ENCODE measurements at places on chromosomes 4 and X.

- DNase-seq, result no peak
These were observed 50.2 kb upstream of the MAP9 start for GRCh38 chr4:155426953-155427352.

DNA sequence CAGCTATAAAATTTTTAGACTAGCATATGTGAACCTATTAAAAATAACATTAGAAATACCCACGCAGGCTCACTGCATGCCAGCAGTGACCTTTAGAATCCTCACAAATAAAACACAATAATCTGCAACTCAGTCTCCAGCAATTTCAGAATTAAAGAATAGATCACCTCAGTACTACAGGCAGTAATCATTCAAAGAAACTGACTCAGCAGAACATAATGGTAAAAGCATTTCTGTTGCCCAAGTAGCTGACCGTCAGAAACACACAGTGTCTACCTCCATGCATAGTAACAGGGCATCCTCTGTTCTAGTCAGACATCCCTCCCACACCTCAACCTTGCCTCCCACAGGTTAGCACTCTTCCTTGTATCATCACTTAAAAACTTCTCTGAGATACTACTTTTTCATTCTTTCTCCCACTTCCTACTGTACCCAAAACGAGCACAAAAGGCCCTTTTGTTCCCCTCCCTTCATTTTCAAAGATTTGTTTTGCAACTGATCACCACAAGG, 65.7 kb upstream of the BEND2 start:
- DNase-seq, result no peak

DNA sequence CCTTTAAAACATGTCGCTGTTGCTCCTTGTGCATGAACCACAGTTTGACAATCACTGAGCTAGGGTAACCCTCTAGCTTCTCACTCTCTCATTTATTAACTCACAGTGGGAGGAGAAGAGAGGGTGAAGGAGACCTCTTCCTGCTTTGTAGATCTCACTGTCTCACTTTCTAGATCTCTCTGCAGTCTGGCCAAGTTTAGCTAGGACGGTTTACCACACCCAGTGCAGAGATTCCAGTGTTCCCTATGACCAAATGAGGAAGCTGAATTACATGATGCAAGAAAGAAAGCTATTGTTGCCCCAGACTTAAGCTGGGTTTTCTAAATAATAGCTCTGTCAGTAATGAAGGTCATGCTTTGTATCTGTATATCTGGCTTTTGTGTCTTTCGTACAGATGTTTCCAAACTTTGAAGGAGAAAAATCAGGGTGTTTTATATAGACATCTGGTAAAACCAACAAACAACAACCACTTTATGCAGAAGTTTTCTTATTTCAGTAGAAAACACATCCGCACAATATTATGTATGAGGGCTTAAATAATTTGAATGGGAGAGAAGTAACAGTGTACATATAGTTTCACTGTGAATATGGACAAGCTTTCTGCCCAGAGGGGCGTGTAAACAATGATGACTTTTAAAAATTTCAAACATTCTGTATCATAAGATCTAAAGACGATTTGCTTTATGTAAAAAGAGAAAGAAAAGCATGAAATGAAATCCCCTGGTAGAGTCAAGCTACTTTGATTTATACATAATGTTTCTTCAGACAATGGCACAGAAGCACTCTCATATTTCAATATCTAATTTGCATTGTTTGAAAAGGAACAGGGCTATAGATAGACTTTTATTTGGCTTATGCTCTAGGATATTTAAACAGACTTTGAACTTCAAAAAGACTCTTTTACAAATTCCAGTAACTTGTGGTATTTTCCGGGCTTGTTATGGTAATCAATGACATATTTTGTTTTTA, 582.3 kb downstream of the FSTL5 start:
- DNase-seq, result no peak

DNA sequence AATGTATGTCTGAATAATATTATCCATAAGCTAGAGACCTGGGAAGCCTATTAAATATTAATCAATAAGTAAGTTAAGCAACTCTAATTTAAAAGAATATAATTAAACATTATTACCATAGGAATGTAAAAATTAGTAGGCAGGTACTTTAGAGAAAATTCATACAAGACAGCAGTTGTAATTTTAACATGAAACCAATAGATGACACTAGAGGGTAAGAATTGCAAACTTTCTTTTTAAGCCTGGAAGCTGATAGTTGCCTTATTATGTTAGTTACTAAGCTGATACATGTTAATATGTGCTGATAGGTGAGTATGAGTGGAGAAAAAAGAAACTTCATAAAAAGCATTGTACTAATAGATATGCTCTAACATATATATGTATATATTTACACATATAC, 1157.4 kb downstream of the FAM133A start:
- no peak for DNase-seq

- no peak for DNase-seq
These were observed 221.1 kb downstream of the PTTG2 start for GRCh38 chr4:38181286-38181685.

DNA sequence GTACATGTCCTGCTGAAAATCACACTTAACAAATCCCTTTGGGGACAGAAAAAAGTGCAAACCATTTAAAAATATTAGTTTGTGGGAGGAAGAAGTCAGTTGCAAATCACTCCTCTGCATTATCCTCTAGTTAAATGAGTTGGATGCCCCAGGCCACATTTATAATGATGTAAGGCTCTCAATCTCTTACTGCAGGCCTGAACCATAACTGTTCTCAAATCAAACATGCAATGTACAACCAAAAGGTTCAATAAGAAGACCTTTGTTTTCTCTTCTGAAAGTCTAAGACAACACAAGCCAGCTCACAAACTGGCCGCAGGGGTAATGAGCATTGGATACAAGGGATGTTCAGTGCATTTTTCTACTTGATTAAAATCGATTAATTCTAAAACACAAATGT, 39.7 kb downstream of the IGFBP7 start:
- no peak for DNase-seq

DNA sequence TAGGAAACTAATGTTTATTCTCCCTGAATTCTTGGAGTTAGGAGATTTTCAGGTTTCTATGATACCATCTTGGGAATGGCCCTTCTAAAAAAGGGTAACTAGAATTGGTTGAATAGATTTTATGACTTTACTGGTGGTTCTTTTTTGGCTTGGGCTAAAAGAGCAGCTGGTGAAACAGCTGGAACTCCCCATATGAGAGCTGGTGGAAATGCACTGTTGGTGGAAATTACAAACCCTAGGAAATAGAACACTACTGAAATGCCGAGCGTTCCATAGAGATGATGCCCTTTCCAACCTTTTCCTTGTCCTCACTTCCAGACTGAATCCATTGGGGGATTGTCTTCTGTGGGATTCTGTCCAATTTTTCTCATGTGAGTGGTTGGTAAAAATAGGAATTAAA, 139.5 kb downstream of the STIM2 start:
- no peak for DNase-seq

GRCh38 chr4:145791988-145792387, 112.0 kb downstream of the C4orf51 start:
- DNase-seq, result no peak

GRCh38 chrX:3576886-3577501, 136.5 kb downstream of the PRKX start:
- DNase-seq, result no peak

DNA sequence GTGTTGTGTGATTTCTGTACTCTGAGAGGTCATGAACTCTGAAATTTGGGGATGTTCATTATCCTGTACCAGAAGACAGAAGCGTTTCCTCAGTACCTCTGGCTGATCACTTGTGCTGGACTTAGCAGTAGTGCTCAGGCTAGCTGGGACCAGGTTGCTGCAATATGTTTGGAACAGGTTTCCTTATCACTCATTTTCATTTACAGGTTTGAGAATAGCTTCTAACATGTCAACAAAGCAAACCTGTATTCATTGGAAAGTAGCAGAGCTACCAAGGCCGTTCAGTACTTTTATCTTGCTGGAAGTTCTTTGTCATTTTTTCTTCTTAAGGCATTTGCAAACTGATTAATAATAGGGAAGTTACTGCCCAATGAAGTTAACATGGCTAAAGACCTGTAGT, 242.9 kb upstream of the ANKRD50 start:
- DNase-seq, result no peak

DNA sequence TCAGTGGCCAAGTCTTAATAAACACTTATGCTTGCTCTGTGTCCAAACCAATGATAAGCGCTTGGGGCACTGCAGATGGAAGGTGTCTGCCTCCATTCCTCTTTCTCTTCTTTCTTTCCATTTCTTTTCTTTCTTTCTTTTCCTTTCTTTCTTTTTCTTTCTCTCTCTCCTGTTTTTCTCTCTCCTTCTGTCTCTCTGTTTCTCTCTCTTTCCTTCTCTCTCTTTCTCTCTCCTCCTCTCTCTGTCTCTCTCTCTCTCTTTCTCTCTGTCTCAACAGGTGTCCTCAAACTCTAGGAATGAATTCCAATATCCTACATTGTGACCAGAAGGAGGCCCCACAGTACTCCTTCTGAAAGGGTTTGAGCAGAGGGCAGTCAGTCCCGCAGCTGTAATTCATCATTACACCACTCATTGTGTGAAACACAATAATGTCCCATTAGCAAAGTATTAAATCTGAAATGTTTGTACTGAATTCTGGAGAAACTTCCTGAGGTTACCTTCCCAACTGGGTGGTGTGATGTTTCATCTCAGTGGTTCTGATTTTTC, 66.5 kb upstream of the PAGE1 start:
- no peak for DNase-seq

DNA sequence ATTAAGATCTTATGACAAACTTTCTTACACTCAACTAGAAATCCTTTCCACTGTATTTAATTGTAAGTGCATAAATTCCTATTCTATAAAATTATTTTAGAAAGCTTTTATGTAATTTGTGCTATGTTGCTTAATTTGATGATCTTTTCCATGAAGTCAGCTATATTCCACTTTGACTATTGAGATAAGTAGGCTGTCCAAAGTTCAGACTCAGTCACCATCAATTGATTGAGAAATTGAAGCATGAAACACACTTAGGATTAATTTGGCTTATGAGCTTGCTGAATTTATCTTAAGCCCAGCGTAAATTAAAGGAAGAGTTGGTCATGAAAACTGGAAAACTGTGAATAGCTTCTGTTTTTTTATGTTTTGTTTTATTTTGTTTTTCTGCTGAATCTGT, 18.7 kb upstream of the UGT2B10 start:
- no peak for DNase-seq

GRCh38 chrX:82029571-82030218, 827.8 kb downstream of the SH3BGRL start:
- DNase-seq, result no peak

GRCh38 chr4:176874721-176875445, 82.2 kb upstream of the VEGFC start:
- no peak for DNase-seq

DNA sequence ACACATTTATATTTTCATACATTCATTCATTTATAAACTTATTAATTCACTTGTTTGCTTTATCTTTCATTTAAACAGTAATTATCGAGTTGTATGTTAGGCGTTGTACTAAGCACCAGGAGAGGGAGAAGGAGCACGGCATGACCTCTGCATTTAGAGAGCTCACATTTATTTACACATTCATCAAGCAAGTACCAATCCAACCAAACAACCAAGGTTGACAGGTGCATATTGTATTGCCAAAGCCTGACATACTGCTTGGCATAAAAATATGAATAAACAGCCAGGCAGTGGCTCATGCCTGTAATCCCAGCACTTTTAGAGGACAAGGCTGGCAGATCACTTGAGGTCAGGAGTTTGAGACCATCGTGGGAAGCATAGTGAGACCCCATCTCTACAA, 37.0 kb upstream of the CLNK start:
- no peak for DNase-seq

DNA sequence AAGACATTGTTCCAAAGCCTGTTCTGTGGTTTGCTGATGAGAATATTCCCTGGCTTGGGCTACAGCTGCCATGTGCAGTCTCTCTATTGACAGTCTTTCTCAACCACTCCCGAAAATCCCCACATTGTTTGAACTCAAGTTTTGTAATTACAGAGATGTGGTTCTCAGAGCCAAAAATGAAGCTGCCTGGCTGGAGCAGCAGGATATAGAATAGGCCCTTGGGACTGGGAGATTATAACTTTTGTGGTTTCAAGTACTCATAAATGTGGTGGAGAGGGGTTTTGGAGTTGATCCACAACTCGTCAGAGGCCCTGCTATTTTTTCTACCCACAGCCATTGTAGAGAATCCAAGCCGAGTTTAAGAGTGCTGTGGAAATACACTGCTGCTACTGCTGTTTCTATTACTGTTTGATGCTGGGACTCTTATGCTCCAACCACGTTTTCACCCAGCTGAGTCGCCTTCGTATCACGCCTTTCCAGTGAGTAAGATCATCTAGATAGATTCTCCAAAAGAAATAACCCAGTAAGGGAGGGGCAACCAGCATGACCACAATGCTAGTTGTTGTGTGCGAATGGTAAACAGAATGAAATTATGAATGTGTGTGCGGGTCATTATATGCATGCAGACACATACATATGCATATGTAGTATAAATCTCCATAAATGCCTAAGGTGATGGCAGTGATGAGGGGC, 57.1 kb upstream of the ATXN3L start:
- DNase-seq, result peak; percentile 2

GRCh38 chr4:108646706-108647105, 3.7 kb upstream of the OSTC start:
- DNase-seq, result no peak

DNA sequence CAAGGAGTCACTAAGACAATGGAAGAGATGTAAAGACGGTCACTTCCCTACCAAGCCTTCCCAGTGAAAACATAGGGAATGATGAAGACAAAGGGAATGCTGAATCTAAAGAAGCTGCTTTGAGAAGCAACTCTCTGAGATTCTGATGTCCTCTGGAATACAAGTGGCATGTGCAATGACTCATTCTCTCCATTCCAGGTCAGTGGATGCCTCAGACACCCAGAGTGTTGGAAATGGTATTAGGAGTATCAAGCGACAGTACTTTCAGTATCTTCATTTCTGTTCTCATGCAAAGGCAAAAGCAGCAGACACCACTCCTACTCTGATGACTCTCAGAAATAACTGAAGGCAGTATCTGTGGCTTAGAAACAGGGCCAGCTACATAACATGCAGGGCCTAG, 102.6 kb downstream of the FSTL5 start:
- no peak for DNase-seq

DNA sequence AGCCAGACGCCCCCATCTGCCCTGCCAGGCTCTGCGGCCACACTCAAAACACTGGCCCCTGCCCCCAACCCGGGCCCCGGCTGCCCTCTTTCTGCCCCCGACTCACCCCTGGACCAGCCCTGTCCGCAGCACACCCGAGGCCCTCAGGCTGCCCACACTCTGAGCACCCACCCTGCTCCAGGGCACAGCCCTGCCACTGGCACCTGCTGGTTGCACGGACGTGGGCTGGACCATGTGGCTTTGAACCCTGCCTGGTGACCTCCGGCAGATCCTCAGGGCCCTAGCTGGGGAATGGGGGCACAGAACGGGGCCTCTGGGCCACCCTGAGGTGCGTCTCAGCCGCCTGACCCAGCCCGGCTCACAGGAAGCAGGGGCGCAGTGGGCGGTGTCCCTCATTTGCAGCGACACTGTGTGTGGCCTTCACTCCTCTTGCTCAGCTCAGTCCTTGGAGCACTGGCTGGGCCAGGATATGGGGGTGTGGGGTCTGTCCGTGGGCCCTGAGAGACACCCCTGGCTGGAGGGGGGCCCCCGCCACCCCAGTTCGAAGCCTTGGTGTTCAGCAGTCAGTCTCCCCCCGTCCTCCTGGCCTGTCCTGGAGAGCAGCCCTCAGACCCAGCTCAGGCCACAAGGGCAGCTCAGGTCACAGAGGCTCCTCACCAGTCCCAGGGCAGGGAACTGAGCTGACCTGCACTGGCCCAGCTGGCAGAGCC, 73.2 kb downstream of the FAM53A start:
- DNase-seq, result no peak

All from NCI-H187 (cell line).